ENCODE measurements at places on chromosomes 13 and 19.

GRCh38 chr19:8468761-8469373, 24.1 kb downstream of the HNRNPM start:
- DNase-seq, result no peak

DNA sequence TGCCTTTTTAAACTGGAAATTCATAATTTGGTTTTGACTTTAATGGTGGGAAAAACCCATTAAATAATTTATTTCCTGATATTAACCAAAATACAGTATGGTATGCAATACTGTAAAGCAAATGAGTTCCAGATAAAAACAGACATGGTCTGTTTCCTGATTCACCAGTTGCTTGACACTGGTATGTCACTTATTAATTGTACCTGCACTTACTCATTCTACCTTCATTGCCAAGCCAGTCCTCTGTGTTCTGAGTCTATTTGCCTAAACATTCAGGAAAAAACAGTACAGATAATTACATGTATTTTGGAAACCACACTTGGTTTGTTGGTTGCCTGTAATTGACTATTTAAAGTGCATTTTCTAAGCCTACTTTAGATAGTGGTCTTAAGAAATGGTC, 159.3 kb downstream of the TNFRSF19 start:
- DNase-seq, result no peak

DNA sequence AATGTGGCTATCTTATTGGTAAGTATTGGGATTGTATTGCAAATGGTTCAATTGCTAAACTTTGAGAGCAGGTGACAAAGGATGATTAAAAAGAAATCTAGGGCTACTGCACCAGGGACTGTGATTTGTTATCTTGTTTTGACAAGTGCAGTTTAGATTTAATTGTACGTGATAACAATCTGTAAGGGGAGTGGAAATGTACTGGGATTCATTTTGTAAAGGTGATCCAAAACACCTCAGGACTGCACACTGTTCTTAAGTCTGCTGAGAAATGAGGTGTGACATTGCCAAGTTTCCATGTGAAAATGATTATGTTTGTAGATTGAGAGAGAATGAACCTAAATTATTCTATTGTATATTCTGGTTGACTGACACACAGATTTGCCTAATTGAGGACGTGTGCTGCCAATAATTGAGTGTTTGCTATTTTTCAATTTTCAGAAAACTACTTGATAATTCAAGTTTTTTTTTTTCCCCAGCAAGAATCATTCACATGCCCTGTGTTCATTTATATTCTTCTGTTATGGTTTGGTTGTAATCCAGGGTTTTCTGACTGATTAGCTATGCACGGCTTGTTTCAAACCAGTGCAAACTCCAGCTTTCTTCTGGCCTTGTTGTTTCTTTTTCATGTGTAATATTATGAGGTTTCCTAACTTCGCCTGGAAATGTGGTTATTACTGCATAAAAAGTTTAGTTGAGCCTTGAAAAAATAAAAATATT, 308.0 kb downstream of the OLFM4 start:
- no peak for DNase-seq

DNA sequence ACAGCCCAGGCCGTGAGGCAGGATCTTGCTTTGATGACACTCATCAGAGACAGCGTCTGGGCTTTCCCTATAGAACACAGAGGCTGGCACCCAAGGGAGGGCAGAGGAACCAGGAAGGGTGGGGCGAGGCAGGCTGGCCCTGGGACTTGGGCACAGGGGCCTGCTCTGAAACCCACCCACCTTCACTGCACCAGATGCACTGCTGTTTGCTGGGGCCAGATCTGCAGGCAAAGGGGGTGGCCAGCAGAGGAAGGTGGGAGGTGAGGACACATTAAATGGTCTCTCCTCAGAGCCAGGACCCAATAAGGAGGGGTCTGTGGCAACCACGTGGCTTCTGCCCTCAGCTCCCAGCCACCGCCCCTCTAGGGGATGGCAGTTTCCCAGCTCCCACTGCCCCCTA, 6.6 kb upstream of the VSTM2B start:
- DNase-seq, result no peak

- DNase-seq, result no peak
Measured at GRCh38 chr19:45564131-45564780, 20.3 kb downstream of the OPA3 start.

GRCh38 chr13:83216479-83217245, 665.6 kb downstream of the SLITRK1 start:
- DNase-seq, result no peak

DNA sequence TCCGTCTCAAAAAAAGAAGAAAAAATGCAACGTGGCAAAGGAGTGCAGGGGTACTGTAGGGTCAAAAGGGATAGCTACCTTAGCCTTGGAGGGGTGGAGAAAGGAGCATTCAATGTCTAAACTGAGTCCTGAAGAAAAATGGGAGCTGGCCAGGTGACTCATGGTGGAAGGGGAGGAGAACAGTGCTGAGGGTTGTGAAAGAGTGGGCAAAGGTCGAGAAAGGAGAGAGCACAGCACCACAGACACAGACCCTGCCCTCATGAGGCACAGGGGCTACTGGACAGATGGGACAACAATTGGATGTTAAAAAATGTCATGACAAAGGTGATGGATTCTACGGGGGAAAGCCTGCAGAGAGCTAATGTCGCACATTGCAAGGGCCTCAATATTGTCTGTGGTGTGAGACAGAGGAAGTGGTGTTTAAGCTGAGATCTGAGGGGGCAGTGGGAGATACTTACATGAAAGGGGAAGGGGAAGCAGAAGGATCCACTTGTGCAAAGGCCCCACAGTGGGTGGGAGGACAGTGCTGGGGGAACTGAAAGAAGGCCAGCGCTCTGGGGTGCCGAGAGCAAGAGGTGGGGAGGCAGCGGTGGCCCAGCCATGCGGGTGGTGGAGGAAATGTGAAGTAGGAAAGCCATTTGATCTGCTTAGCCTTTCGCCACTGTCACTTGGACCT, 42.9 kb upstream of the URAD start:
- DNase-seq, result no peak

DNA sequence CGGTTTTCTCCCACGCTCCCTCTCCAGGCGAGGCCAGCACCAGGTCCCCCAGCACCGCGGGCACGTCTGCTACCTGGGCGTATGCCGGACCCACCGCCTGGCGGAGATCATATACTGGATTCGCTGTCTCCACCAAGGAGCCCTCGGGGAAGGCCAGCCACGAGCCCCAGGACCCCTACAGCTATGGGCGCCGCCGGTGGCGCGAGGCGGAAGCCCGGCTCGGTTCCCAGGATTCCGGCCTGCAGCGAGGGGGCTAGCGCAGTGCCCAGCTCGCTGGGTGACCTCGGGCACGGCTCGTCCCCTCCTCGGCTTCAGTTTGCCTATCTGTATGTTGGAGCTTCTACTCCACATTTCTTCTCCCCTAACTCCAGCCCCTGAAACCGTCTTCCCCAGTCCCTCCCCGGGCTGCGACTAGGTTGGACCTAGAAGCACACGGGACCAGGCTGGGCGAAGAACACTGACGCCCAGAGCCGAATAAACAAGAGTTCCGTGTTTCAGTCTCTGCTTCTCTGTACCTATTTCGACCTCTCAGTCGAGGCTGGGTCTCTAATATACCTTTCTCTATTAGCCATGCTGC, 749 bp upstream of the CPT1C start:
- no peak for DNase-seq

DNA sequence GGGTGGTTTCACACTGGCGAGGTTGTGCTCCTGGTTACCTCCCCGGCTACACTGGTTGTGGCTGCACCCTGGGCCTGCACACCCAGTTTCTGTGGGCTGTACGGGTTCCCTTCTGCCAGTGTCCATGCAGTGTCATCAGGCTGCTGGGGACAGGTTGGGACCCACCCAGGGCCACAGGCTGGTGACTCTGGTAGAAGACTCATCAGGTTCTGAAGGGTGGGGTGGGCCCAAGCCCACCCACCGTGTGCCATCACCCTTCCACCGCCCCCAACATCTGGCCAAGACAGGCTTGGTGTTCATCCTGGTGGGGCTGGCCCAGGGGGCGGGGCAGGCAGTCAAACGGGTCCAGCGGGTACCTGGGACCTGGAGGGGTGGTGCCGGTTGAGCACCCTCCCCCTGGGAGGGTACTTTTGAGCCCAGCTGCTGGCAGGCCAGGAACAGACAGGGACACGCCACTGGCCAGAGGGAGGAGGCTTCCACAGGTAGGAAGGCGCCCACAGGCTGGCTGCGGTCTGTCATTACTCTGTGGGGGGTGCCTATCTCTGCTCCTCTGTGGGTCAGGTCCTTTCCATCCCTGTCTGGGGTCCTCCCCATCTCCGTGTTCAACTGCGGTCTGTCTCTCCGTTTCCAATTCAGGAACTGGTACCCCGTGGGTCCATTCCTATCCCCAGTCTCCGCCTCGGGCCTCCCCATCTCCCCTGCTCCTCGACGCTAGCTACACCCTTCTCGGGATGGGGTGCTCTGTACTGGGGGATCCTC, at the start of gene RNF225:
Gene RNF225 (plus strand): TSS at position 437 of the 759 bp plus-strand sequence. CDS start 434 bp downstream, outside the sequence.
- no peak for DNase-seq

GRCh38 chr13:20667857-20668437, 35.6 kb upstream of the IL17D start:
- DNase-seq, result no peak

GRCh38 chr19:50514346-50515167, 844 bp upstream of the ASPDH start:
- no peak for DNase-seq

DNA sequence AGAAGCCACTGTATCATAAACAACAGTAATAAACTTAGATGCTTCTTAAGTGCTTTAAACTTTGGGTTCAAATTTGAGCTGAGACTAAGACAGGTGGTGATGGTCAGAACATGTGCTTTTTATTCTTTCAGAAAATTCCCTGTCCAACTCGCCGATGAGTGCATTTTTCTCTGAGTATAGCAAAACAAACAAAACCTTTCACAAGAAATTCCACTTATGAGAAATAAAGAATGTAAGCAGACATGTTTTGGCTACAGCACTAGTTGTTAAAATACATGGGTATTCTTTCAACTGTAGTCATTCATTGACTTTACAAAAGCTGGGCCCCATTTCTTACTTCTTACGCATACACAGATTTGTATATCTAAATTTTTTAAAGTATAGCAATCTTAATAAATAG, 125.6 kb downstream of the SPRY2 start:
- DNase-seq, result no peak

GRCh38 chr19:13864046-13864666, 12.8 kb upstream of the NANOS3 start:
- no peak for DNase-seq

DNA sequence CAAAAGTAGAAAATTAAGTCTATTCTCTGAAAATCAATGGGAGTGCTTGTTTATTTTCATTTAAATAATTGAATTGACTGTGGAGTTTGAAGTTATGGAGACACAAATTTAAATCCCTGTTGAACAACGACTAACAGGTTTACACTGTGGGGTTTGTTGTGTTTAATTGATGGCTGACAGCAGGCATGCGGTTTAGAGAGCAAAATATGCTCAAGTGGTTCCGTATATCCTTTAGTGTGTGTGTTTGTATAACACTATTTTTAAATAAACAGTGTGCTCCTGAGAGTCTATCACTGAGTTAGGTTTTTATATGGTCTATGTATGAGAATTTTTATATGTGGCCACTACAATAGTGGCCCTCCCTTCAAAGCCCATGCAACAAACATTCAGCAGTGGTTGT, 332.0 kb downstream of the GPC6 start:
- DNase-seq, result no peak

- no peak for DNase-seq
Measured at GRCh38 chr13:37068962-37069361, 9.5 kb upstream of the SUPT20H start.

- DNase-seq, result no peak
Measured at GRCh38 chr19:3538965-3539755, at the start of gene TEKTIP1. TSS of gene TEKTIP1 (plus strand) at chr19:3539174. CDS start at chr19:3539178, 4 bp downstream.

DNA sequence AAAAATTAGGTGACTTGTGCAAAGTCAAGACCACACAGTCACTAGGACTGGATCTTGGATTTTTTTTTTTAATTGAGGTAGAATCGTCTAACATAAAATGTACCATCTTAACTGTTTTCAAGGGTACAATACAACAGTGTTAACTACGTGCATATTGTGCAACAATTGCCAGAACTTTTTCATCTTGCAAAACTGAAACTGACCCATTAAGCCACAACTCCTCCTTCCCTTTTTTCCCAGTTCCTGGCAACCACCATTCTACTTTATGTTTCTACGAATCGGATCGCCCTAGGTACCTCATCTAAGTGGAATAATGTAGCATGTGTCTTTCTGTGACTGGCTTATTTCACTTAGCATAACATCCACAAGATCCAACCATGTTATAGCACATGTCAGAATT, 37.5 kb upstream of the POMP start:
- DNase-seq, result no peak

- no peak for DNase-seq
Measured at GRCh38 chr13:99969919-99970650, 1.5 kb downstream of the ZIC5 start.

- no peak for DNase-seq
Measured at GRCh38 chr19:53944933-53945332, 17.8 kb upstream of the CACNG8 start.

- no peak for DNase-seq
Measured at GRCh38 chr19:4991996-4992698, 23.2 kb downstream of the KDM4B start.

GRCh38 chr13:44591316-44591715, 15.2 kb upstream of the TSC22D1 start:
- no peak for DNase-seq

GRCh38 chr19:51595190-51596175, 24.4 kb downstream of the ZNF175 start:
- DNase-seq, result no peak

DNA sequence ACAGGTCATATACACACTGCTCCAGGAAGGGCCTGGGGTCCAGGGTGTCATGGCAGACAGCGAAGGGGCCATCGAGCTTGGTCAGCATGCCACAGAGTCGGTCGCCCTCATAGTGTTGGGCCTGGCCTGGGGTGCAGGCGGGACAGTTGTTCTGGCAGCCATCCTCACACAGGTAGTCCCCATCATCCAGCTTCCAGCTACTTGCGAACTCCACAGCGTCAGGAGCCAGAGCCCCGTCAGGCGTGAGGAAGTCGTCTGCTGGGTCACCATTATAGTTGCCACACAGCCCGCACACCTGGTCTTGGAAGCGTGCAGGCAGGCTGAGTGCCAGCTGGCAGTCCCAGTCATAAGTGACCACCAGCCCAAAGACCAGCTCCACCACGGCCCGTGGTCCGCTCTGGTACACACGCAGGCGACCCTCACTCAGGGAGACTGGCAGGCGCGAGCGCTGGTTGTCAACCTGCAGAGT, 16.2 kb downstream of the FCGBP start:
- DNase-seq, result no peak

DNA sequence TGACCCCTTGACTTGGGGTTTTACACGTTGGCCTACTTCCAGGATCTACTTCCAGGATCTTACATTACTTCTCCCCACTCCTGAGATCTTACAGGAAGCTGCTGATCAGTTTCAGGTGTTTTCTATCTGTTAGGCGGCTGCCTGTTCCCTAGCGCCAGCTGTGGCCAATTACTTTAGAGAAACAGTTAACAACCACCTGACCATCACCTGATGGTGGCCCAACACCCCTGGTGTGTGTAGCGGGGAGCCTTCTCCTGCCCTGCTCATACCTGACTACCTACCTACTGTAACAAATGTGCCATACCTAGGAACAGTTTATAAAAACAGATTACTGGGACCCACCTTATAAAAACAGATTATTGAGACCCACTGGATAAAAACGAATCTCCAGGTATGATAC, 2.8 kb upstream of the POP4 start:
- DNase-seq, result no peak

- no peak for DNase-seq
Measured at GRCh38 chr13:75633285-75633684, 2.8 kb upstream of the LMO7 start.

Data from keratinocyte (primary cell).